Thoracic aorta (tissue), 2 donors: ENCODE measurements at places on chromosomes 13 and 19. TPM values are rescaled to one million over a fixed set of nuclear protein-coding genes. Genes with fewer than 3 reads are reported as not detected.

DNA sequence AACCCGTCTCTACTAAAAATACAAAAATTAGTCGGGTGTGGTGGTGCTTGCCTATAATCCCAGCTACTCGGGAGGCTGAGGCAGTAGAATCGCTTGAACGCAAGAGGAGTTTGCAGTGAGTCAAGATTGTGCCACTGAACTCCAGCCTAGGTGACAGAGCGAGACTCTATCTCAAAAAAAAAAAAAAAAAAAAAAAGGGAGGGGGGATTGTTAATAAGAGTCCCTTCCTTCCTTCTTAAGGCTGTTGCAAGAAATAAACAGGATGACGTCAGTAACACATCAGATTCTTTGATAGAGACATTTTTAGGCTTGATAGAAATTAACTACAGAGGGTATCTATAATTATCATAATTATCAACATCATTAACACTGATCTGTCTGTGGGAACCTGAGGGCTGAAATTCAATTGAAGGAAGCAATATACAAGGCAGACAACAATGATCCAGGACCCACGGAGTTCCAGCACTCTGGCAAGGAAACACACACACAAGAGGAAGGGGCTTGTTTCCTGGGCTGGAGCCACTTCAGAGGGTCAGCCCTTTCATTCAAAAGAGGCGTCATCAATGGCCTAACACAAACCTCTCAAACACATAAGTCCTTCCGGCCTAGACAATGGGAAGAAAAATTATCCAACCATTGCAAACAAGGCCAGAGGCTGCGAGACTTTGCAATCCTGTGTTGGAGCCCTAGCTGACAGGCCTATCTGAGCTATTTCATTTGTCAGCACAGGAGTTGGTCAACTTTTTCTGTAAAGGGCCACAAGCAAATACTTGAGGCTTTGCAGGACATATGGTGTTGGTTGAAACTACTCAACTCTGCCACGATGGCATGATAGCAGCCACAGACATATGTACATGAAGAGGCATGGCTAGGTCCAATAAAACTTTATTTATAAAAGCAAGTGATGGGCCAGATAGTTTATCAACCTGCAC is 105.2 kb downstream of the INSR start:
- no peaks in the 10 kb centered on the region for H3K4me1 ChIP-seq
- no peak overlapping the region for H3K27ac ChIP-seq
- peaks cover 4% of the 10 kb centered on the region for H3K36me3 ChIP-seq
- H3K4me3 ChIP-seq, result no peak overlapping the region
- no peaks in the 10 kb centered on the region for H3K27me3 ChIP-seq

- no peaks in the 10 kb centered on the region for H3K36me3 ChIP-seq
- no peak for DNase-seq
- H3K27me3 ChIP-seq, result no peaks in the 10 kb centered on the region
Observed at GRCh38 chr13:108711386-108711785, 82.0 kb downstream of the MYO16 start.

Gene IGFL2
- total RNA-seq, result 0.54 TPM

Gene KCTD4
- total RNA-seq, result not detected

DNA sequence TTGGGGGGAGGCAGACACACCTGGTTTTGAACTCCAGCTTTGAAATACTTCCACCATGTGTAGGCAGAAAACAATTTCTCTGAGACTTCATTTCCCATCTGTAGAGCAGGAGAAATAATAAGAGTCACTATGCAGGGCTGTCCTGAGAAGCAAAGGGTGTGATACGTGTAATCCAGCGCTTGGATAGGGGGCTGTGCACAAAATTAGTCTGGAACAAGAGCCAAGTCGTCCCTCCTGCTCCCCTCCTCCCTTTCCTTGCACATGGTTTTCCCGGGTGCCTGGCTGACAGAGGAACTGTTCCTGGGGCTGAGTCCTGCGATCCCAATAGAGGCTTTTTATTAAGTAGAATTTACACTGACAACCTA is 29.6 kb upstream of the UBE2L5 start:
- peaks cover 4% of the 10 kb centered on the region for H3K4me1 ChIP-seq
- no peak for DNase-seq
- no peak overlapping the region for H3K27ac ChIP-seq

DNA sequence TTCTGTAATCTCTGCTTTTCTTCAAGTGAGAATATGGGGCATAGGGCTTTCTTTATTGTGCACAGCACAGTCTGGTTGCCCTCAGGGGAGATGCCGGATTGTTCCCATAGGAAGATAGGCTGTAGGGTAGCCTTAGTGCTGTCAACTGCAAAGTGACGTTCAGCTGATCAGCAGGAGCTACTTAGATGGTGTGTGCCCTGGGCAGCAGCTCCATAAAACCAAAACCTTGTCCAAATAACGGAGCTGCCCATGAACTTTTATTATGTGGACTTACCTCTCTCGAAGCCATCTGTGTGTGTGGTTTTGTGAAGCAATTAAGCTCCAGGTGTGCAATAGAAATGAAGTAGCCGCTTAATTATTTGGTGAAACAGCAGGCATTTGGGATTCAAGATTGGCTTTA is 120.0 kb upstream of the RNF113B start:
- no peak for DNase-seq
- no peak overlapping the region for H3K4me3 ChIP-seq
- peaks cover 4% of the 10 kb centered on the region for H3K4me1 ChIP-seq
- no peaks in the 10 kb centered on the region for H3K27me3 ChIP-seq
- no peaks in the 10 kb centered on the region for H3K36me3 ChIP-seq
